ENCODE measurements at places on chromosomes 6 and 20.

DNA sequence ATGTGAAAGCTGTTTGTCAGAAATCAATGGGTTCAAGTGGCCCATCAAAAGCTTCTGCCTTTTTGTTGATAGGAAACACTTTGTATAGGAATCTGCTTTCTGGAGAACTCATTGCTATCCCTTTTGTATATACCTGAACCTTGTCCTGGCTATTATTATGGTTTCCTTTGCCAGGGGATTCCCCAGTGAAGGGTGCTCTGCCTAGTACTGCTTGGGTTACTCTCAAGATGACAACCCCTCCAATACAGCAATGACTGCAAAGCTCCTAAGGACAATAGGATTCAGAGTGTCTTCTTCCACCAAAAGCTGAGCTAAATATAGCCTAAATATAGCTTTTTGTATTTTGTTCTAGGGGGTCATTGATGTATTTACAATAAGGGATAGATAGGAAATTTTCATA, 54.0 kb upstream of the PTPRK start:
- no peak for DNase-seq

GRCh38 chr6:159098636-159099106, 53.9 kb upstream of the TAGAP start:
- no peak for DNase-seq

GRCh38 chr6:122548281-122548680, 61.9 kb upstream of the PKIB start:
- DNase-seq, result no peak

DNA sequence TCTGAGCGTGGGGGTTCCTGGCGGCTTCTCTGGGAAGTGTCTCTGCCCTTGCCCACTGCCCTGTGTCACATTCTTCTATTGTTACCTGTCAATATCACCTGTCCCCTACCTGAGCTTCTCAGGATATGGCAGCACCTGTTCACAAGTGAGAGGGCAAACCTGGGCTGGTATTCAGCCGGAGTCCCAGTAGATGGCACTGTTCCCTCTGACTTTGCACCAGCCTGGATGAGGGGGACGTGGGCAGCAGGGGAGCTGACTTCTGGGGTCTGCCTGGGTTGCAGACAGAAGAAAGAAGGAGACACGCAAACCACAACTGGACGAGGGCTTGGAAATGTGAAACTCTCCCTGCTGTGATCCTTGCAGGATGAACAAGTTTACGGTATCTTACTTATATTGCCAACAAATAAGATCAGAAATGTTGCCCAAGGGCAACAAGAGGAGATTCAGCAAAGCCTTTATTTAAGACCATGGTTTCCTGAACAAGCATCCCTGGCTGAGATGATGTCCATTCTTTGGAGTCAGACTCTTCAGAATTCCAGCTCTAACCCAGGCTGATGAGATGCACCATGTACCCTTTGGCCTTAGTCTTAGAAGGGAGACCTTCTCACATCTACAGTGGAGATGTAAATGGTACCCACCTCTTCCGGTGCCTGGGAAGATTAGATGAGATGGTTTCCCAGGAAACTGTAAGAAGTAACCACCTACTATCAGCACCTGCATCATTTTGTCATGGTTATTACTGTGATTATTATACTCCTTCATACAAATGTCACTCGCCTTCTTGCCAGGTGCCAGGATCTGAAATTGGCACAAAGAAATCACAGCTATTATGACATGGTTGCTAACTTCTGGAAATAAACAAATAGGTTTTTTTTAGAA, 400.0 kb upstream of the CDH4 start:
- DNase-seq, result no peak

GRCh38 chr6:170280689-170281045, 10.2 kb downstream of the DLL1 start:
- no peak for DNase-seq

All from anterior cingulate cortex (tissue), 58 donors.